ENCODE measurements at places on chromosomes 4 and X. TPM values are rescaled to one million over a fixed set of nuclear protein-coding genes. Genes with fewer than 3 reads are reported as not detected.

- no peak for DNase-seq
Observed at GRCh38 chr4:137533855-137534254, 1.6 kb upstream of the PCDH18 start.

- DNase-seq, result peak; percentile 61
Observed at GRCh38 chrX:132491191-132491590, 2.4 kb upstream of the MBNL3 start.

- peak; percentile 5 for DNase-seq
Observed at GRCh38 chrX:121761845-121762244, 714.4 kb downstream of the GLUD2 start.

DNA sequence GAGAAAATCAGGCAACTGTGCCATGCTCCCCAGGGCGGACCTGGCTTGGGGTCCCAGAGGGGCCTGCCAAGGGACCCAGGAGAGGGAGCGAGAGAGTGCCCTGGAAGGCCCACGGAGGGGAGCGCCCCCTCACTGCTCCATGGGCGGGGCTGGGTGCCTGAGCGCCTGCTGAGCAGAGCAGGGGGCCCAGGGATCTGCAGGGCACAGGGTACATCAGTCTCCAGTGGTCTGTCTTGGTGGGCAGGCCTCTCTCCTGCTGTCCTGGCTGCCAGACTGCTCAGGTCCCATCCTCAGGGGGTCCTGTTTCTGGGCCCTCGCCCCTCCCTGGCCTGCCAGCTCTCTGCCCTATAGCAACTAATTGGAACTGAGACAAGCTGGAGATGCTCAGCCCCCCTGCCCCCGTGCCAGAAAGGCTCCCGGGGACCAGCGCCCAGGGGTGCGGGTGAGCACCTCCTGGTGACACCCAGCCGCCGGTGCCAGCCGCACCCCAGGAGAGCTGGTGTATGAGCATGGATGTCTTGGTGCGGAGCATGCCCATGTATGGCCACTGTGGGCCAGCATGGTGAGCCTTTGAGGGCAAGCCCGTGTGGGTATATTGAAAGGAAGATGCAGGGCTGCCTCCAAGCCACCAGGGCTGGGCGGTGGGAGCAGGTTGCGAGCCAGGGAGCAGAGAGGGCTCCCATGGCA is 1.3 kb downstream of the BGN start:
- no peak for DNase-seq

DNA sequence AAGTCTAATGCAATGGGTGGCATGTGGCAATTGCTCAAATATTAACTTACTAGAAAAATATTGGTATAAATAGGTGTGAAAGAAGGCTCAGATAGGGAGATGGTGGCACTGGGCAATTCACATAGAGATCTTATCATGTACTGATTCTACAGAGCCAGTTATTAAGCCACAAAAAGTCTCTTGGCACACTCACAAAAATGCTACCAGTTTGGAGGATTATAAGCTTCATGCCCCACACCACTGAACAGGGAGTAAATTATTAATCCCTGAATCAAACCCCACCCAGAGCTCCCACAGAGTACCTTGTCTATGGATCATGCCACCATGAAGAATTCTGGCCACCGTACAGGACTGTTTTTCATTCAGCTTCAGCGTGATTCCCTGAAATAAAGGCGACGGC is 13.8 kb downstream of the MPP1 start:
- DNase-seq, result no peak

DNA sequence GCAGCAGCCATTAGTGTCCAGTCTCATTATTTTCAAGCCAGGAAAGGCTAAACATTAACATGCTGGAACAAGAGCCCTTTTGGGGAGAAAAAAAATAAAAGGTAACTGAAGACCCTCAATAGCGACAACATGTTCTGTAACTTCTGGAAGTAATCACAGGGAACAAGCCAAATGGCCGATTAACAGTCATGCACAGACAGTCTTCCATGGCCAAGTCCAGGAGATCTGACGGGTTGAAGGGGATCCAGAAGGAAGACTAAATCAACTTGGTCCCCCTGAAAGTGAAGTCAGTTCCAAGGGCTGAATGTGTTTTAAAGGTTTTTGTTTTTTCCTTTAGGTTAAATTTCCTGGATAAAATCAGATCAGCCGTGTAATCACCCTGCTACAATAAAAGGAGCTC is 52.5 kb downstream of the LNX1 start:
- no peak for DNase-seq

GRCh38 chrX:16039363-16039762 is 84.0 kb upstream of the GRPR start:
- DNase-seq, result no peak

- DNase-seq, result no peak
Observed at GRCh38 chr4:56783986-56784385, 37.5 kb downstream of the SPINK2 start.

DNA sequence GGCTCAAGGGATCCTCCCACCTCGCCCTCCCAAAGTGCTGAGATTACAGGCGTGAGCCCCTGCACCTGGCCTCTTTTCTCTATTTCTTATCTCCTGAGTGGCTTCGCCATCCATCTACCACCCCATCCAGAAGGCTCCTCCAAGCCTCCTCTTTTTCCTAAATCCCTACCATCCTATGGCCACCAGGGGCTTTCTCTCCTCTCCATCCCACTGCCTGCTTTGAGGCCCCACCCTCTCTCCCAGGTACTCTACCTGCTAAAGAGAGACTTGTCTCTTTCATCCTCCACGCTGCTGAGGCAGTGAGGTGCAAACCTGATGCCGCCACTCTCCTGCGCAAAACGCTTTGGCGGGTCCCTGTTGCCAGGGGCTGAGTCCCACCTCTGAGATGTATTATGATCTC is 7.0 kb downstream of the RS1 start:
- DNase-seq, result no peak

The AADAT gene
- total RNA-seq, result 0.64 TPM

The DDX53 gene
- total RNA-seq, result not detected
